ENCODE measurements at places on chromosomes 13 and 19.
A peak's percentile ranks its signal among the peaks of the same experiment; 100 is the strongest.

DNA sequence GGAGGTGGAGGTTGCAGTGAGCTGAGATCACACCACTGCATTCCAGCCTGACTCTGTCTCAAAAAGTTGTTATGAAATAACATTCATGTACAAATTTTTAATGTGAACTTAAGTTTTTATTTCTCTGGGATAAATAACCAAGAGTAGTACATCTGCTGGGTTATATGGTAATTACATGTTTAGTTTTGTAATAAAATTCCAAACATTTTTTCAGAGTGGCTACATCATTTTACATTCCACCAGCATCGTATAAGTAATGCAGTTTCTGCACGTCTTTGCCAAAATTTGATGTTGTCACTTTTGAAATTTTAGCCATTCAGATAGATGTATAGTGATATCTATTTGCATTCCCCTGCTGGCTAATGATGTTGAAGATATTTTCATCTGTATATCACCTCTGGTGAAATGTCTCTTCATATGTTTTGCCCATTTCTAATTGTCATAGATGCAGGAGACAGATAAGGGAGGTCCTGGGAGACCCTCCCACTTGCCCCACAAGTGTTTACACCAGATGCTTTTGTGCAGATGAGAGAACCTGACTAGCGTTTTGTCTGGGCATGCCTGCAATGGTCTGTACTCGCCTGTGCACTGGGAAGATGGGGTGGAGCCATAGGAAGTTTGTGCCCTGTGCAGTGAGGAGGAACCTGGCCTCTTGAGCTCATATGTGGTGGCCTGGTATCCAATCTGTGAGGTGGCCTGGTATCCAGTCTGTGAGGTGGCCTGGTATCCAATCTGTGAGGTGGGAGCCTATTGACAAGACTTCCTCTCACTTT is 12.7 kb upstream of the KBTBD6 start:
- no peak for DNase-seq

- peak; percentile 57 for DNase-seq
Observed at GRCh38 chr19:8041531-8041931, 11.0 kb upstream of the CCL25 start.

- DNase-seq = no peak
Observed at GRCh38 chr13:84994582-84994981, 804.6 kb downstream of the SLITRK6 start.

DNA sequence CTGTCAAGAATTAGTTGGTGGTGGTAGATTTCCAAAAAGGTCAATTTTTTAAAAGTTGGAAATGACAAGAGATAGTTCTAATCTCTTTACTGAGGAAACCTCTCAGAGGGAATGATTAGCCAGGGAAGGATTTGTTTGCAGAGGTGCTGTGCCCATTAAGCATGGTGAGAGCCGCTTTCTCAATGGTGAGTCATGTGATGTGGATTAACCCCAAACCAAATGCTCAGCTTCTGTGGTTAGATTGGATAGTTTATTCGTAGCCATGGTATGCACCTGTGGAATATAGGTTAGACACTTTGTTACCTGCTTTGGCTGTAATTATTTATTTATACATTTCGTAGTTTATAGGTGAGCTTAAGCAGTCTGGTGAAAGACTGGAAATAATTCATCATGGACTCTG is 7.1 kb downstream of the HNRNPM start:
- no peak for DNase-seq

DNA sequence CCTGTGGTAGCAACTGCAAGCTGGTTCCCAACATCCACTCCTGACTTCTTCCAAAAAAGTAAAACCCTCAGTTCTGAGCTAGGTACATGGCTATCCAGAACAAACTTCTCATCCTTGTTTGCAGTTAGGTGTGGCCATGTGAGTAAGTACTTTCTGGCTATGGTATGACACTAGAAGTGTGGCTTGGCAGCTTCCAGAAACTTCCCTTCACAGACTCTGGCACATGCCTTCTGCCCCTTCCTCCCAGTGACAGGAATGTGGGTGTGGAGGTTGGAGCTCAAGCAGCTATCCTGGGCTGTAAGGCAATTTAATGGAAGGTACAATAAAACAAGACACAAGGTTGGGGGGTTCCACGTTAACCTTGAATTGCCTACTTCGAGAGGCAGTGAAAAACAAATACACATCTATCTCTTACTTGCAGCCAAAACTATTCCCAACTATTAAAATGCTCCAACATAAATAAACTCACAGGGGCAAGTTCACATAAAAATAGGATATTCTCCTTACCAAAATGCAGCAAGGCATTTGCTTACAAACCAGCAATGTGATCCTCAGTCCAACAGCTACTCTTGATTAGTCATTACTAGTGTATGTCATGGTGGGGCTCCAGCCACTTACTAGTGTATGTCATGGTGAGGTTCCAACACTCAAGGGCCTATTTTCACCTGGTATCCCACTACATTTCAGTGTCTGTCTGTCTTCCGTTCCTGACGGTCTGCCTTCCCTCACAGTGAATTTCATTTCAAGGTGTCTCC is 3.1 kb downstream of the SMG9 start:
- no peak for DNase-seq

DNA sequence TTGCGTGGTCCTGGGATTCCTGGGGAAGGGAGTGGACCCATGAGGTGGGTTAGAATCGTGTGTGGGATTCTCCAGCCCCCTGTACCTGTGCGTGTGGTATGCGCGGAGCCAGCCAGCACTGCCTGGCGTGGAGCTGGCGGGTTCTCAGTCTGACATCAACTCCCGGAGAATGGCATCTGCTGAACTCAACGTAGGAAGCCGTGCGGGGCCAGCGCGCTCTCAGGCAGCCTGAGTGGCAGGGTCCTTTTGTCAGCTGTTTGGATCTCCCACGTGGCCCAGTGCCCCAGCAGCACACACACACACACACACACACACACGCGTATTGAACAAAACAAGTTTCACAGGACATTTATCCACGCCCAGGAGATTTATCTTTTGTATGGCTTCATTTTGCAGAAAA is 28.1 kb downstream of the ATP4B start:
- peak; percentile 78 for DNase-seq

DNA sequence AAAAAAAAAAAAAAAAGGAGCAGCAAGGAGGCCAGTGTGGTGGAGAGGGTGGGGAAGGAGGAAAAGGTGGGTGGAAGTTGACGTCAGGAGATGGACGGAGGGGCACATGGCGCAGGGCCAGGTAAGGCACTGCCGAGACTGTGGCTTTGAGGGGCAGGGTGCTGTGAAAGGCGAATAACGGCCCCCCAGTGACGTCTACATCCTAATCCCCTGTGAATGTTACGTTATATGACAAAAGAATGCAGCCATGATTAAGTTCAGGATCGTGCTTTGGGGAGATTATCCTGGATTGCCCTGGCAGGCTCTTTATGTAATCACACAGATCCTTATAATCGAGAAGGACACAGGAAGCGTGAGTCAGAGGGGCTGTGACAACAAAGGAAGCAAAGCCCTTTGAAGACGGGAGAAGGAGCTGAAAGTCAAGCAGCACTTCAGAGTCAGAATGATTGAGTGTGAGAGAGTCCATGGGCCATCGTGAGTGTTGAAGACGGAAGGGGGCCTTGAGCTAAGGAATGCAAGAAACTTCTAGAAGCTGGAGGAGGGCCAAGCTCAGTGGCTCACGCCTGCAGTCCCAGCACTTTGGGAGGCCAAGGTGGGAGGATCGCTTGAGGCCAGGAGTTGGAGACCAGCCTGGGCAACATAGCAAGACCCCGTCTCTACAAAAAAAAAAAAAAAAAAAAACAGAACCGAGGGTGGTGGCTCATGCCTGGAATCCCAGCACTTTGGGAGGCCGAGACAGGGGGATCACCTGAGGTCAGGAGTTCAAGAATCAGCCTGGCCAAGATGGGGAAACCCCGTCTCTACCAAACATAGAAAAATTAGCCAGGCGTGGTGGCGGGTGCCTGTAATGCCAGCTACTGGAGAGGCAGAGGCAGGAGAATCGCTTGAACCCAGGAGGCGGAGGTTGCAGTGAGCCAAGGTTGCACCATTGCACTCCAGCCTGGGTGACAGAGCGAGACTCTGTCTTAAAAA is 13.8 kb upstream of the CEACAM16 start:
- DNase-seq = no peak

DNA sequence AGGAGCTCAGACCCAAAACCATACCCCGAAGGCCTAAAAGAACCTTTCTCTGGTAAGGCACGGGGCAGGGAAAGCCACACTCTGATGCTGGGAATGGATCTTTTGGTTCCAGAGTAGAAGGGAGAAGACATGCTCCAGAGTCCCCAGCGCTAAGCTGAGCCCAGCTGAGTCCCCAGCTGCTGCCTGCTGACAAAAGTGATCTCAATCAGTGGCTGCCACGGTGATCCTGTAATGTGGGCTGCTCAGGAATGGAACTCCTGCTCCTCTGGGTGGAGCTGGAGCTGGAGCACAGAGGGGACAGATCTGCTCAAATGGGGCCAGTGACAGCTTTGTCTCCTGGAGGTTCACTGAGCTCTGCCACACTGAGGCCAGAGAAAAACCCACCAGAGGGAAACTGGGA is 70.5 kb downstream of the MLLT1 start:
- no peak for DNase-seq

DNA sequence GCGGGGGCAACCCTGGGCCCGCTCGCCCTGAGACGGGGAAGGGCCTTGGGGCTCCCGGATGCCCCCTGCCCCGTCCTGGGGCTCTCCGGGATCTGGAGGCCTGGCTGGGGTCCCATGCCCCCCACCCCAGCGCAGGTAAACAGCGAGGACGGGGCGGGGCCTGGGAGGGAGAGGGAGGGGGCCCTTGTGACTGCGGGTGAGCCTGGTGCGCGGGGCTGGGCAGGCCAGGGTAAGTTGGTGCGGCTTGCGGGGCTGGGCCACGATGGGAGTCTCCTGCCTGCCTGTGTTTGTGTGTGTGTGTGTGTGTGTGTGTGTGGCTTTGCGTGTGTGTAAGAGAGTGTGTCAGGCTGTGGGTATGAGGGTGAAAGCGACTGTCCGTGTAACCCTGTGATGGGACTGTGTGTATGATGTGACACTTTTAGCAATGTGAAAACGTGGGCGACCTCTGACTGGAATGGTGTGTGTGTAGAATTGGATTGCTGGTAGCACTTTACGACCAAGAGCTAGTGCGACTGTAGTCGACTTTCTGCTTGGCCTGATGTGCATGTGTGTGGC is 426 bp downstream of the KLC3 start:
- no peak for DNase-seq

DNA sequence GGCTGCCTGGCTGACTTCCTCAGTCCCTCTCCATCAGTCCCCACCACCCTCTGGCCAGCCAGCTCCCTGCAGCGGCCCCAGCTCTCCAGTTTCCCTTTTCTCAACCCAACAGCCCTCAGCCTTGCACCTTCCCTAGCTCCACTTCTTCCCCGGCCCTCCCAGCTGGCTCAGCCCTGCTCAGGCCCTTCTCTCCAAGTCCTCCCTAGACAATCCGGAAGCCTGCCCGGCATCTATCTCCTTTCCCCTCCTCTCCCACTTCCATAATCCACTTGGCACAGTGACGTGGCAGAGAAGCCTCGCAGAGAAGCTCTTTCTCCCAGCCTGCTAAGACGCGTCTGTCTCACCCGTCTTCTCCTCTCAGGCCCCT is 1.1 kb downstream of the UBXN6 start:
- DNase-seq = peak; percentile 28

GRCh38 chr13:19818223-19818842 is 35.6 kb upstream of the PSPC1 start:
- no peak for DNase-seq

- no peak for DNase-seq
Observed at GRCh38 chr13:20424949-20425348, 100.7 kb downstream of the CRYL1 start.

- DNase-seq = no peak
Observed at GRCh38 chr13:23628765-23629565, 58.8 kb downstream of the TNFRSF19 start.

DNA sequence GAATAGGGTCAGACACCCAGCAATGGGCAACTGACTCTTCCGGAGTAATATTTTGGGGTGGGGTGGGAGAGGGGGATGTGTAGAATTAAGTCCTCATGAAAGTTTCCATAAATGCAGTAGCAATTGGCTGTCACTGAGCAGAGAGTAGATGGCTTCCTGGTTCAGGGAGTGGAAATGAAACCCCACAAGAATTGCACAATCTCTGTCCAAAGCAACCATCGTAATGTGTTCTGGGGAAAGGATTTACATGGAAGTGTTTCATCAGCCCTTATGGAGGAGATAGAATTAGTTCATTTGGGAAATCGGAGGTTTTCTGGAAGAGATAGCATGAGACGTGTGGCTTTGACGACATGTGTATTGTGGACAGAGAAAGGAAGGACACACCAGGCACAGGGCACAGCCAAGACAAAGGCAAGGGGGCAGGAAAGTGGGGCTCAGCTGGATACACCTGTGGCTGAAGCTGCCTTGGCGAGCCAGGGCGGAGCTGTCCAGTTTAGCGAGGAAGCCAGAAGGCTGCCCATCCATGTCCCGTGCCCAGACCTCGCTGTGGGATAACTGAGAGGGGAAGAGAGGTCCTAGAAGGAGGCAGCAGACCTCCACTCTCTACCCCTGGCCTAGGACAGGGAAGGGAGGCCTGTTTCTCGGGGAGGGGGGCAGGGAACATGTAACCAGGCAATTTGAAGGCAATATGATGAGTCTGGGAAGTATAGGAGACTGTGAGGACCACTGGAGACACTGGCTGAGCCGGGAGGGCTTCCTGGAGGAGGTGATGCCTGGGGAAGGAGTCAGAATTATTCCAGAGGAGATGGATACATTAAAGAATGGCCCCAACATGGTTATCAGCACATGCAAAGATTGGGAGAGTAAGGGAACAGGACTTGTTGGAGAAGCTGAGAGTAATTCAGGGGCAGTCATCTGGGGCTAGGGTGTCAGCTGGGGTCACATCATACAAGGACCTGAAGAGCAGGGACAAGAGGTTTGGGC is 2.6 kb upstream of the CLEC4G start:
- no peak for DNase-seq

Data from NCI-H345 (cell line).